ENCODE measurements at places on chromosomes 11 and 22.

GRCh38 chr22:20615021-20615420 lies 107.6 kb downstream of the MED15 start:
- no peak for DNase-seq

GRCh38 chr11:77776455-77776854 lies 44.1 kb downstream of the RSF1 start:
- no peak for DNase-seq

DNA sequence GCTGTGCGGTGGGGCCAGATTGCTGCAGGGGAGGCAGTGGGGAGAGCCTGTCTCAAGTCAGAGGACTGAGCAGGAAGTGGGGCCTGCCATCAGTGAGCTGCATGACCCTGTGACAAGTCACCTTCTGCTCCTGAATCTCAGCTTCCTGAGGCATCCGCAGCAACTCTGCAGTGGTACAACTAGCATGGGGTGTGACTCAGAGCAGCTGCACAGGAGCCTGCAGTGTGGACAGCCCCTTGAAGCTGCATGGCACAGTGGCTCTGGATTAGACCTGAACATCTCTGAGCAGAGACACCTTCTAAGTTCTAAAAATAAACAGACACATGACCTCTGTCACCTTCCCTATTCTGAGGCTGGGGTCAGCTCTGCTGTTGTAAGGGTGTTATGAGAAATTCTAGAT lies 18.0 kb downstream of the FAM227A start:
- DNase-seq = no peak

- no peak for DNase-seq
Observed at GRCh38 chr11:66880496-66881450, 23.9 kb downstream of the LRFN4 start.

DNA sequence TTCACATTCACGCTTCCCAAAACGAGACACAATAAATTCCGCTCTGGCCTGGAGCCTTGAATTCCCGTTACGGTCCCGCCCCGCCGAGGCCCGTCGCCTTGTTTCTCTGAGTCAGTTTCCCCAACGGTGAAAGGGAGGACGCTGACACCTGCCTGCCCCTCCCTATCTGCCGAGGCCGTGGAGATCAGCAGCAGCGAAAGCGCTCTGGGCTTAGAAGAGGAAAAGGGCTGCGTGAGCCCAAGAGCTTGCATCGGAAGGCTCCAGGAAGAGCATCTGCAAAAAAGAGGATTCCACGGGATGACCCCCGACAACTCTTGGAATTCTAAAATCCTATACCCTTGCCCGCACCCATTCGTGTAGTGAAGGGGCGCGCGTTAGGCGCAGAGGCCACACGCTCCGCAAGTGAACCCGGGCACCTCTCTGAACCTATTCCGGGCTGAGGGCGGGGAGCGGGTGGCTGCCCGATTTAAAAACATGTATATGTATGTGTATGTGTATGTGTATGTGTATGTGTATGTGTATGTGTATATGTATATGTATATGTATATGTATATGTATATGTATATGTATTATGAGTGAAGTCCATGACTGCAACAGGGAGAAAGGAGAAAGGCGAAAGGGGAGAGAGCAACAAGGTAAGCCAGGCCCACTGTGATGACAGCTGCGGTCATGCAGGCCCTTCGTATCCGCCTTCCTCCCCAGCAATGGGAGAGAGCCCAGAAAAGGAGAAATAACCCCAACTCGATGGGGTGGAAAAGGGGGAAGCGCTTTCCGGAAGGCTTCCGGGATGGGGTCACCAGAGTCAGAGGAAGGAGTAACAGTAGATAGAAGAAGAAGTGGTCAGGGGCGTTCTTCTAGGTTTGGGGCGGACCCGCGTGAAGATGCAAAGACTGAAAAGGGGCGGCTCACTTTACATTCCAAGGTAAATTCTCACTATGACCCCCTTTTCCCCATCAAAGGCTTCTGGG lies 948 bp upstream of the MRTFA start:
- no peak for DNase-seq

GRCh38 chr11:102079625-102080024 lies 30.6 kb upstream of the YAP1 start:
- DNase-seq = no peak

- DNase-seq = no peak
Observed at GRCh38 chr22:29762263-29762662, 4.5 kb downstream of the ZMAT5 start.

GRCh38 chr11:43644621-43645299 lies 35.8 kb upstream of the HSD17B12 start:
- DNase-seq = no peak

- no peak for DNase-seq
Observed at GRCh38 chr11:123616505-123617198, 37.8 kb downstream of the SCN3B start.

GRCh38 chr11:66639066-66639813 lies 737 bp downstream of the RBM4 start:
- no peak for DNase-seq

- no peak for DNase-seq
Observed at GRCh38 chr11:122922893-122923292, 40.3 kb downstream of the JHY start.

- no peak for DNase-seq
Observed at GRCh38 chr22:44245438-44245837, 64.7 kb downstream of the PARVG start.

- DNase-seq = no peak
Observed at GRCh38 chr11:93547773-93548172, 4.6 kb upstream of the SMCO4 start.

DNA sequence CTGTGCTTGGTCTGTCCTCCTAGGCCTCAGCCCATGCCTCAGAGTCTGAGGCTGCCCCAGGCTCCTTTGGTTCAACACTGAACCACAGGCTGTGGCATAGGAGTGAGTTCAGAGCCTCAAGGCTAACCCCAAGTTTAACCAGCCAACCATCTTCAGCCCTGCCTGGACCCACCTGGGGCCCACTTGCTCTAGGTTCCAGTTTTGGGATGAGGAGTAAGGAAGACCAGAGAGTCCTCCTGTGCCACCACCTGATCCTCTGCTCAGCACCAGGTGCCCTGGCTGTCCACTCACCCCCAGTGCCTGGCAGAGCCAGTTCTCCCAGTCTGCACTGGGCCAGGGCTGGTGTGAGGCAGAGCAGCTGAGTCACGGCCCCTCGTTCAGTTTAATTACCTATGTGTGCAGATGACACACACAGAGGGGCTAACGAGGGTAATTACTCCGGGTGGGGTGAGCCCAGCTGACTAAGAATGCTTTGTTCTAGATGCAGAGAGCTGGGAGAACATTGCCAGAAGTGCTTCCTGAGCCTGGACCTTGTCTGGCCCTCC lies 12.0 kb upstream of the TMPRSS13 start:
- no peak for DNase-seq

DNA sequence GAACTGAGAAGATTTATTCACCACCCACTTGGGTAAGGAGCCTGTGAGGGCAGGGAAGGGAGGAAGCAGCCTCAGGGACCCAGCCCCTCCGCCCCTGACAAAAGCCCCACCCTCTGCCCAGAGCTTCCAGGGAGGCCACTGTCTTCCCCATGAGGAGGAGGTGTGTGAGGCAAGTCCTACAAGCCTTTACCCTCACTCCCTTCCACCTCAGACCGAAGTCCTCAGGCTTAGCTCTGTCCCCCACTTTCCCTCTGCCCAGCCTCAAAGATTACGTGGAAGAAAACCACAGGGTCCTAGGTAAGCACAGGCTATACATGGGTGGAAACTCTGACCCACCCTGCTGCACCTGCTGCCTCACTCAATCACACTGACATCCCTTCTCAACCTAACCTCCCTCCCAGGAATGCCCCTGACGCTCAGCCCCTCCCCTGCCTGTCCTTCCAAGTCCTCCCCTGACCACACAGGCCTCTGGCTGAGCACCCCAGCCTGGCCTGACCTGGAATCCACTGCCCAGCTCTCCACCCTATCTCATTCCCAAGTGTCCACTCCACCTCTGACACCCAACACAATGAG lies 3.6 kb upstream of the ARAP1 start:
- DNase-seq = no peak

DNA sequence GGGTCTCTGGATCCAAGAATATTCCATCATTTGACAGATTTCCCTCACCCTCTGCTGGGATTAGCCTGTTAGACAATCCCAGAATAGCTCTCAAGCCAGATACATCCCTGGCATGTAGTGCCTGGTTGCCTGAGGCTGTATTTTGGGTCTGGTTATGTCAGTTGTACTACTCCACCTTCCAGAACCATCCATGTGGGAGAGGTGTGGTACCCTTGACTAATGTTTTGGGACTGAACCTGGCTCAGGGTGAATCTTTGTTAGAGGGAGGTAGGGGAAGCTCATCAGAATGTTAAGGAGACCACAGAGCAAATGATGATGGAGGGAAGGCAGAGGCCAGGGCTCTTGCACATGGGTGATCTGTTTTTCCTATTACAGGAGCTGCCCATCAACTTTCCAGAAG lies 5.2 kb downstream of the C11orf52 start:
- DNase-seq = no peak

All from fibroblast of skin of left biceps (primary cell).